Endothelial cell (in vitro differentiated cells): ENCODE measurements at places on chromosomes 7 and 10.

DNA sequence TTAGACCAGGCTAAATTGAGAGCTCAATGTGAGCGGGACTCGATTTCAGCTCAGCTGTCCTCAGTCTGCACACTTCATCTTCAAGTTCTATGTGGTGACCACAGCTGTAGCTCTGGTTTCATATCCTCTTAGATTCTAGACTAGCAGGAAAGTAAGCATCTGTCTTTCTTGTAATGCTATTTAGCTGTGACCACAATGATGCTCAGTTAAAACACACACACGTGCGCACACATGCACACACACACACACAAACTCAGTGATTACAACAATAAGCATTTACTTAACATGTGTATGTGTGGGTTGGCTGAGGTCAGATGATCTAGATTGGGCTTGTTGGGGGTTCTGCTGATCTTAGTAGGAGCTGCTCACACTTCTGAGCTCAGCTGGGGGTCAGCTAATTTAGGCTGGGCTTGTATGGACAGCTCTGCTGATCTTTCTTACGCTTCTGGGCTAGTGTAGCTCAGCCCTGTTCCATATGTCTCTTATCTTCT lies 82.5 kb downstream of the ZNF365 start:
- no peak for DNase-seq

DNA sequence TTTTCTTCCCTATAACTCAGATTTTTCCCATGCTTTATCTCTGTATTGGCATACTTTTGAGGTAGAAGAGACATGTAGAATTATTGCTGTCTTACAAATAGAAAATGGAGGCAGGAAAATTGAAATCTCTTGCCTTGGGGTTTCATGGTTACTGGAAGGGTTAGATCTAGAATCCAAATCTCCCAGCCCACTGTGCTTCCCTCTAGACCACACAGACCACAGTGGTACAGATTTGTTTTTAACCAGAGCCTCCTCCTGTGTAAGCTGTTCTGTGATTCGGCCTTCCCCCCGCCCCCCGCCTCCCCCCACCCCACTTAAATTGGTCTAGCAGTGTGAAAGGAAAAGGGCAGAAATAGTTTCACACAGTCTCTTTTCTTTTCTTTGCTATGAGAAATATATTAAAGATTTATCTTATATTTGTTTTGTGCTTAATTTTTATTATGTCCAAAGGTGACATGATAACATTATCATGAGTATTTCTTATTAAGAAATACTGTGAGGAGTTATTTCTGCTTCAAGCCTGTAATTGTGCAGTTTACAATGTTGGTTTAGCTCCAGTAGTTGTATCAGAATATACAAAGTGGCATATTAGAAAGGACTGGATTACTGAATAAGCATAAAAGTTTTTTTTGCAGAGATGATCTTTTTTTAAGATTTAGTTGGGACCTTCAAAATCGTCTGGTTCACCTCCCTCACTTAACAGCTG lies 368.8 kb upstream of the BMPER start:
- DNase-seq: no peak

DNA sequence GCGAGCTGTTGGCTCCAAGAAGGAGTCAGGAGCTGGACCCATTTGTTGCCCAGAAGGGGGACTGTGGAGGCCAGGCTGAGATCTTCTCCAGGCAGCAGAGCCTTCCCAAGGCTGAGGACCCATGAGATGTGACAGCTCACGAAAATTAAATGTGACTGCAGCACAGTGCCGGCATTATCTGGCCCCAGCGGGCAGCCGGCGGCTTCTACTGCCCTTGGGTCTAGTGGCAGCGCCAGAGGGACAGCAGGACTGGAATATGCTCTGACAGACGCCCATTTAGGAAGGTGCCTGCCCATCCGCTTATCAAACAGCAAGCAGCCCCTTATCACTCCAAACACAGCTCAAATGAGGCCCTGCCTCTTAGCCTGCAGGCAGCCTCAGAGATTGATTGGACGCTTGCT lies 122.9 kb upstream of the LYZL2 start:
- DNase-seq: no peak

GRCh38 chr7:66503551-66504031 lies 125.1 kb upstream of the KCTD7 start:
- DNase-seq: no peak

- no peak for DNase-seq
Measured at GRCh38 chr10:57038531-57038930, 677.5 kb upstream of the ZWINT start.

DNA sequence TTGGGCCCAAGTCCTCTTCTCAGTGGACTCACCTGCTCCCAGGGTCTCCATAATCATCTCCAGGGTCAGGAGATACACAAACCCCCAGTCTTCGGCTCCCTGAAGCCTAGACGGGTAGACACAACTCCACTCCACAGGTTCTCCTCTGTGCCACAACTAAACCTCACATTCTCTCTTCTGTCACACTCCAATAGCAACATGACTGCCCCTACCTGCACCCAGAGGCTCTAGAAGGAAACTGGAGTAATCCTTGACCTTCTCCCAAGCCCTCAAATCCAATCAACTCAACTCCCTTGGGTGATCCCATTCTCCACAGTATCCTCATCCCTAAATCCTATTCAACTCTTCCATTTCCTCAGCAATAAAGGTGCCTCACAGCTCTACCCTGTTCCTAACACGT lies 16.2 kb downstream of the HNRNPF start:
- DNase-seq: no peak

DNA sequence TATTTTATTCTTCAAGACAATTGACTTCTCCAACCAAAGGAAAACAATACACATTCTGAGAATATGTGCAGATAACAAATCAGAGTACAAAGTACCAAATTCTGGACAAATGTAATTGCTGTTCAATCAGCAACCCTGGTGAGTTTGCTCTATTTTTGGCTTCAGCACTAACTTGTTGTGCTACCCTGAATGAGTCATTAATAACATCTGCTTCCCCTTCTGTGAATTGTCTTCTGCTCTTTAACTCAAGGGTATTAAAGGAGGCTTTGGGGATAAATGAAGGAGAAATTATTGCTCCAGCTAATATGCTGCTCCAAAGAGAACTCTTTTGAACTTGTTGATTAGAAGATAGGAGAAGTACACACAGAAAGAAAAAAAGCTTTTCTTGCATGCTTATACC lies 459.3 kb downstream of the HTR7 start:
- DNase-seq: no peak

DNA sequence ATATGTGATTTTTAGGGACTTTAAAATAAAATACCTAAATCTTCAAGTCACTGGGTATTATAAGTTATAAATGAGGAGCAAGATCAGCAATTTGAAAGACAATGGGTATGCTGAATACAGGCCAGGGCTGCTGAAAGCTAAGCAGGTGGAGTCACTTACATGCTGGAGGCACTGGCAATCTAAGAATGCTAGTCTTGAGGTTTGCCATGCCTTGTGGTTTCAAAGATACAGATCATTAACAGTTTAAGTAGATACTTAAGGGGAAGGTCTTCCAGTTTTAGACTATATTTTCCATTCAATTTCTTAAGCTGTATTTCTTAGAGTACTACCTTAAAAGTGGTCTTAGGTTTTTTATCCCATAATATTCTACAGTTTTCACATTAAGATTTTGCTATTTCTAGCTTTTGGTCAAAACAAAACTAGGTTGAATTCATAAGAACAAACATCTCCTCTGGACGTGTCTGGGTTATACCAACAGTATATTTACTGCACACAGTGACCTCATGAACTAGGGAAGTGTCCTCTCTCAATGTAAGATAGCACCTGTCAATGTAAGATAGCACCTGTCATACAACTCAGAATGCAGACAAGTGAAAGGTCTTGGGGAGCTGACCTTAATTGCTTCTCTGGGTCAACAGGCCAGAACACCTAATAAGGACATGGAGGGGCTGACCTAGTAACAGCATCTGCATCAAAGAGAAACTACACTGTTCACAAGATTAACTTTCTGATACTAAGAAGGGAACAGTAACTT lies 2.0 kb downstream of the SRI start:
- DNase-seq: no peak

- no peak for DNase-seq
Measured at GRCh38 chr7:150430465-150431085, 19.9 kb upstream of the GIMAP8 start.

- DNase-seq: no peak
Measured at GRCh38 chr7:93973134-93973533, 31.0 kb downstream of the BET1 start.

DNA sequence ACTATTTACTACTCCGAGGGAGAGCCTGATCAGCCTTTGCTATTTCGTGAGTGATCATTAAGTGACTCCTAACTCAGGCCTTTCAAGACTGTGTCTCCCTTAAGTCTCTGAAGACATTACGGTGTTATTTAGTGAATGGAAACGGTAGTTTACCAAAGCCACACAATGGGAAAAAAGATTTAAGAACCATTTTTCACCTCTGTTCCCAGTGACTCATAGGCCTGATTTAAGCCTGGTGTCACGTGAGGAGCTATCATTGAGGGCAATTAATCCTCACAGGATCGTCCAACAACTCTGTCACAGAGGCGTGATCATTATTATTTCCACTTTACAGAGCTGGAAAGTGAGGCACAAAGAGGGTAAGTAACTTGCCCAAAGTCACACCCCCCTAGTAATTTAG lies 20.3 kb downstream of the C10orf90 start:
- DNase-seq: no peak

DNA sequence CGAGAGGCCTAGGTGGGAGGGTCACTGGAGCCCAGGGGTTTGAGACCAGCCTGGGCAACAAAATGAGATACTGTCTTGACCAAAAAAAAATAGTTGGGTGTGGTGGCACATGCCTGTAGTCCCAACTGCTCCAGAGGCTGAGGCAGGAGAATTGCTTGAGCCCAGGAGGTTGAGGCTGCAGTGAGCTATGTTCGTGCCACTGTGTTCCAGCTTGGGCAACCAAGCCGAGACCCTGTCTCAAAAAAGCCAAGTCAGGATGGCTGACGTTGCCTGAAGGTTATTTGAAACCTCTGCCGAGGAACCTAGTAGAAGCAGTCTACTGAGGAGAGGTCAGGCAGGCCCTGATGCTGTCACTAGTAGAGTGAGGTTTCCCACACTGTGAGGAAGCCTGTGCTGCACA lies 22.8 kb downstream of the DNAJB6 start:
- DNase-seq: no peak

DNA sequence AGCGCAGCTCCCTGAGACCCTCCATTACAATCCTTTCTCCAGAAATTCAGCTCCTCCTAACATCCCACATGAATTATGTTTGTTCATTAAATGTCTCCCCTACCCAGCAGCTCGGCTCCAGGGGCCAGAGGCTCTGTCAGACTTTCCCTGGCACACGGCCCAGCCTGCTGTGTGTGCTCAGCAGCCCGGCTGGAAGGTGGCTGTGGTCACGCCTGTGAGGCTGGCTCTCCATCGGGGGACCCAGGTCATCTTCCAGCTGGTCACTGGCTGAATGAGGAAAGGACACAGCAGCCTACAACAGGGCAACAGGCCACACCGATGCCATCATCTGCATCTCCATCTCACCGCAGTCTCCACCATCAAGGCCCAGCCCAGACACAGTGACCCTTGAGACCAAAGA lies 219.8 kb downstream of the MAD1L1 start:
- DNase-seq: no peak

DNA sequence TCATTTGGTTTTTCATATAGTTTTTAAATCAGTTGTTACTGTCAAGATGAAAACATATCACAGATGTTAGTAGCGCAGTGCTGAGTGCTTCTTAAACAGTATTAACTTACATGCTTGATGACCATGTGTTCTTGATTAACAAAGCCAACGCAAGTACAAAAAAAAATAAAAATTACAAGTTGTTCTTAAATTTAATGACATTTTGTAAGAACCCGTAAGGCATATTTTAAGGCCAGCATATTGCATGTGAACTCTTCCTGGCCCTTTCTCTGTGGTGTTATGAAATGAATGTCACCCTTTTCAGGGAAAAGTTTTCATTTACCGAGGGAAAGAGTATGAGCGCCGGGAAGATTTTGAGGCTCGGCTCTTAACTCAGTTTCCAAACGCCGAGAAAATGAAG lies 140.4 kb upstream of the NPS start:
- no peak for DNase-seq

DNA sequence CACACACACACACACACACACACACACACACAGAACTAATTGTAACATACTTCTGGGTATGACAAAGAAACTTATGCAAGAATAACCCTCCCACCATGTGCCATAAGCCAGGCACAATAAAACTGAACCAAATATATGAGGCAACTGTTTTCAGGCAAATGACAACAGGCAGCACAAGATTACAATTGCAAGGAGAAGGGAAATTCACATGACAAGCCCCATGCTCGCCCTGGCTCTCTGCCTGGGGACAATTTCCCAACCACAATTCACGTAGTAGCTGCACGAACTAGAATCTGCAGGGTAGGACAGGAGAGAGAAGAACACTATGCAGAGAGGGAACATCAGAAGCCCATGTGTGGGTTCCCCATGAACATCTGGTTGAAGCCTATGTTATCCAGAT lies 143.3 kb downstream of the CALN1 start:
- no peak for DNase-seq

GRCh38 chr7:73839743-73840714 lies 2.3 kb downstream of the METTL27 start:
- DNase-seq: no peak

DNA sequence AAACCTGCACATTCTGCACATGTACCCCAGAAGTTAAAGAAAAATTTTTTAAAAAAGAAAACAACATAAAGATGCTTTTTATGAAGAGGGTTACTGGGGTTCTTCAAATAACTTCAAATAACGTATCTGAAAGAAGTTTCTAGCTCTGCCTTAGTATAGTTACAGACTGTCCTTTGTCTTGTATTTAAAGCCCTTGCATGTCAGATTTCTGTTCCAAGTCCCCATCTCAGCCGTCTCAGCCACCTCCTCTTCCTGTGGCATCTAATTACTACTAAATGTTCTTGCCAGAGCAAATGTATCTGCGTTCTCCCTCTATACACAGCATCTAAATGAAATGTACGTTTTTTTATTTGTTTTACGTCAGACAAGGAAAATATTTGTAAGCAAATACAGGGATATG lies 89.4 kb upstream of the AKR1E2 start:
- DNase-seq: no peak

GRCh38 chr7:27961255-27961654 lies 219.3 kb downstream of the JAZF1 start:
- no peak for DNase-seq

DNA sequence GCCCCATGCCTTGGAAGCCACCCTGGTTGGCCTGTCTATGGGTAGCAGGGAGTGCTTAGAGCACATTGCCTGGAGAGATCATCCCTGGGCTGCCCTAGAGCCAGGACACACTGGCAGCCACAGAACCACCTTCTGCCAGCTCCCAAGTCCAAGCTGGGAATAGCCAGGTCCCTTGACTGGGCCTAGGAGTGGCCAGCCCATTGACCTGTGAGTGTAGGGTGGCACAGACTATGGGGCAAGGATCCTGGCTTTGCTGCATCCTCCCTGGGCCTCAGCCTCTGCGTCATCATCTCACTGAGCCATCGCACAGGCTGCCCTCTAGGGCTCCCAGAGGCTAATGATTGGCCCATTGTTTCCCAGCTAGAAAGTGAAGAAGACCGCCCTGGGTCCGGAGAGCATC lies 7.0 kb downstream of the AQP1 start:
- no peak for DNase-seq

DNA sequence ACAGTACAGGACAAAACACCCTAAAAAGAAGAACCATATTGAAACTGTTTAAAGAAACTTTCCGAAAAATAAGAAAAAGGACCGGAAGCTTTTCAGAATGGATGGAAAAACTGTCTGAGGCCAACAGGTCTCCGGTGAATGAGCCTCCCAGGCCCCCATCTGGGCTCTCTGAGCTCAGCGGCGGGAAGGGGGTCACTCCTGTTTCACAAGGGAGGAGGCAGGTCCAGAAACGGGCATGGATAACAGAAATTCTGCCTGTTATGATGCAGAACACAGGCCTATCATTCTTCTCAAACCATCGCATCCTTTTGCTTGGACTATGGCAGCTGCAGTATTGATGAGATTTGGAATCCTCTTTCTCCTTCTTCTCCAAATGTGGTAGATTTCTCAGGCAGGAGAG lies 58.9 kb upstream of the SHH start:
- DNase-seq: no peak
